K562 (cell line): ENCODE measurements at places on chromosomes 4 and X. TPM values are rescaled to one million over a fixed set of nuclear protein-coding genes. Genes with fewer than 3 reads are reported as not detected.

DNA sequence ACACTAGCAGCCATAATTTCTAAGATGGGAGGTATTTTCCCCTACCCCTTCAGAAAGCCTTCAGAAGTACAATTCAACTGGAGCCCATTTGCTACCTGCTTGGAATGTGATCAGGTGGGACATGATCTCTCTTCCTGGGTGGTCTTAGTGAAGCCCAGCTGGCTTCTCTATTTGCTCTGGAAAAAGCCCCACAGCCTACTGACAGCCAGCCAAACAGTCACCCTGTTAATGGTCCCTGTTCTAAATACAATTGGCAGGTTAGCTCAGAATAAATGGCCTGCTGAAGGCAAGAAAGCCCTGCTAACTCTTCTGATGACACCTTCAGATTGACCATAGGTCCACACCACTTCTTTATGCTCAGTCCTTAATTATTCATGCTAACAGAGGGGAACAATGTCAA lies 39.9 kb downstream of the HS6ST2 start:
- H3K4me1 ChIP-seq: no peaks in the 10 kb centered on the region
- H3K27me3 ChIP-seq: no peaks in the 10 kb centered on the region
- no peaks in the 10 kb centered on the region for H3K36me3 ChIP-seq
- no peak overlapping the region for H3K4me3 ChIP-seq
- H3K27ac ChIP-seq: no peak overlapping the region

DNA sequence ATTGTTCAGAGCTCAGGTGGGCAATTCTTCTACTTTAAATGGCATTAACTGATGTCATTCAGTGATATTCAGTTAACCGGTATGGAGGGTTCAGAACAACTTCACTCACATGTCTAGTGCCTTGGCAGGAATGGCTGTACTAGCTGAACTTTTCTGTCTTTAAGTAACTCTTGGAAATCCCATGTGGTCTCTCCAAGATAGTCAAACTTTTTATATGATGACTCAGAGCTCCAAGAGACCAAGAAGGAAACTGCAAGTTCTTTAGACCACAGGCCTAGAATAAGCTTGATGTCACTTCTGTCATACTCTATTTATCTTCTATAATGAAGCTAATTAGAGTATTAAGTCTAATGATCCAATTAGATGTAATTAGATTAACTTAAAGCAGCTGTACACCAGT lies 24.9 kb downstream of the LHFPL1 start:
- no peak overlapping the region for H3K4me3 ChIP-seq
- no peak for DNase-seq

- no peak overlapping the region for H3K4me3 ChIP-seq
- no peaks in the 10 kb centered on the region for H3K36me3 ChIP-seq
- no peak overlapping the region for H3K27ac ChIP-seq
- no peak for DNase-seq
Measured at GRCh38 chr4:1084796-1085403, 28.5 kb downstream of the RNF212 start.

DNA sequence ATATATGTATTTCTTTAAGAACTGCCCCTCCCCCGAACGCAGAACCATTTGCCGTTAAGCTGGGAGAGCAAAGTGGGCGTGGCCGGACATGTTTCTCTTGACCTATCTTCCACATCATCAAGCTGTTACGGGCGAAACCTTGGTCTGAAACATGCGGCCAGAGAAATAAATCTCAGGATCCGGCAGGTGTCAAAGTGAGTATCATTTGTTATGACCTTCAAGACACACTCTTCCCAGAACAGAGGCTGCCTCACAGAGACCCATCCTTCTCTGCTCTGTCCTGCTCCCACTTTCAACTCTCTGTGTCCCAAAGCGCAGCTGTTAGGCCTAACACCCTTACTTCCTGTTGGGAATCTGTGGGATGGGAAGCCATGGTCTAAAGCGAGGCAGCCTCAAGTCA lies at the start of gene MAGEB18:
MAGEB18 (plus strand) TSS at position 70 of the 400 bp plus-strand sequence. CDS start 643 bp downstream, outside the sequence.
- no peak within 1 kb of the TSS for H3K4me3 ChIP-seq
- H3K36me3 ChIP-seq: no peaks in the 10 kb centered on the region
- no peak for DNase-seq
- no peak within 1 kb of the TSS for H3K27ac ChIP-seq

DNA sequence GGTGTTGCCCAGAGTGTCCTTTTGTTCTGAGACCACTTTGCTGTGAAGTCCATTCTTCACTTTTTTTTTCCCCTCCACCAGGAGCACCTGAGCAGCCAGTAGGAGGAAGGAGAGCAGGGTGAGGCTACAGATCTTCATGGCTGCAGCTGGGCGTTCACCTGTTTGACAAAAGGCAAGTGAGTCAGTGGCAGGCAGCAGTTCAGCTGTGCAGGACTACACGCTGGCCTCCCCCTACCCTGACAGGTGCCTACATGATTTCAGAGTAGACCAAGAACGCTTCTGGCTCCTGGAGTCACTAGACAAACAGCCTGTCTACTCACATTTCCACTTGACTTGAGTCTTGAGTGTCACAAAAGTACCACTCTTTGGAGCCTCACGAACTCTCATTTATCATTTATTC lies 2.0 kb downstream of the FGFBP1 start:
- H3K27me3 ChIP-seq: peaks cover 2% of the 10 kb centered on the region; the same call in 2 of the 3 replicates
- no peaks in the 10 kb centered on the region for H3K4me1 ChIP-seq
- DNase-seq: no peak
- no peaks in the 10 kb centered on the region for H3K36me3 ChIP-seq
- no peak overlapping the region for H3K4me3 ChIP-seq

GRCh38 chr4:60656171-60656570 lies 544.0 kb upstream of the ADGRL3 start:
- H3K27ac ChIP-seq: no peak overlapping the region
- DNase-seq: no peak
- no peaks in the 10 kb centered on the region for H3K36me3 ChIP-seq
- H3K4me1 ChIP-seq: no peaks in the 10 kb centered on the region
- no peaks in the 10 kb centered on the region for H3K27me3 ChIP-seq

DNA sequence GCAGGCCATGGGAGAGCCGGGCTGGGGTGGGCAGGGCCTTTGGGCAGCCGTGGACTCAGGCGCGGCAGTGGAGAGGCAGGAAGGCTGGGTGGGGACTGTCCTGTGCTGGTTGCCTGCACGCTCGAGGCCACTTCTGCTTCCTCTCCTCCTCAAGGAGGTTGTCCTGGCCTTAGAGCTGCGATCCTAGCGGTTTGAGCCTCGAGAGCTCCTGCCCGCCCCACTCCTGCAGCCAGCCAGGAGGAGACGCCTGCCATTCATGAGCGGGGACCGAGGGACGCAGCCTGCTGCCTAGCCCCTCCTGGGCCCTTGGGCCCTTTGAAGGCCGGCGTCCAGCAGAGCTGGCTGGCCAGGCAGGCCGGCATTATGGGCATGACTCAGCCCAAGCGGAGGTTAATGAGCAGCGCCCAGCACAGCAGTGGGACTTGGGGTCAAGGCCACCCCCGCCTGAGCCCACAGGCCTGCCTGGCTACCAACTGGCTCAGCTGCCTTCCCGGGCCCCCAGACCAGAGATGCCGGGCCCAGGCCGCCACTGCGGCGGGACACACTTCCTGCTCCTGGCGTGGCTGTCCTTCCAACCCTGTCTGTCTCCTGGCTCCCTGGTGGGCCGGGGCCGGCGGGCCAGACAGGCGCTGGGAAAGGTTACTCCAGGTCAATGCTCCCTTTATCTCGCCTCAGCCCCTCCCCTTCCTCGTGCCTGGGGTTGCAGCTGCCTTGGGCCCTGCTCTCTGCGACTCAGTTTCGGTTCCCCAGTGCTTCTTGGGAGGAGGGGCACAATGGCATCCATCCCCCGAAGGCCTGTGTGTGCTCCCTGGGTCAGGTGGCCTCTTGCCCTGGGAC lies 1.8 kb downstream of the ABCD1 start:
- H3K4me1 ChIP-seq: peaks cover 60% of the 10 kb centered on the region
- peak overlapping the region; percentile 12; the same call in 1 of the 2 replicates for H3K4me3 ChIP-seq
- DNase-seq: peak; percentile 81
- peaks cover 15% of the 10 kb centered on the region for H3K36me3 ChIP-seq
- H3K27me3 ChIP-seq: no peaks in the 10 kb centered on the region

DNA sequence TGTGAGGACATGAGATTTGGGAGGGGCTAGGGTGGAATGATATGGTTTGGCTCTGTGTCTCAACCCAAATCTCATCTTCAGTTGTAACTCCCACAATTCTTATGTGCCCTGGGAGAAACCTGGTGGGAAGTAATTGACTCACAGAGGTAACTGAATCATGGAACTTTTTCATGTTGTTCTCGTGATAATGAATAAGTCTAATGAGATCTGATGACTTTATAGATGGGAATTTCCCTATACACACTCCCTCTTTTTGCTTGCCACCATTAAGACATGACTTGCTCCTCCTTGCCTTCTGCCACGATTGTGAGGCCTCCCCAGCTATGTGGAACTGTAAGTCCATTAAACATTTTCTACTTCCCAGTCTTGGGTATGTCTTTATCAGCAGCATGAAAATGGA lies 253.2 kb upstream of the GK2 start:
- H3K4me1 ChIP-seq: no peaks in the 10 kb centered on the region
- no peak for DNase-seq
- no peaks in the 10 kb centered on the region for H3K36me3 ChIP-seq
- no peaks in the 10 kb centered on the region for H3K27me3 ChIP-seq

GRCh38 chr4:179552131-179552530 lies 2109.9 kb upstream of the AGA start:
- no peaks in the 10 kb centered on the region for H3K4me1 ChIP-seq
- H3K36me3 ChIP-seq: no peaks in the 10 kb centered on the region
- no peak overlapping the region for H3K27ac ChIP-seq
- no peaks in the 10 kb centered on the region for H3K27me3 ChIP-seq
- no peak for DNase-seq

GRCh38 chr4:1027915-1028238 lies 16.5 kb downstream of the FGFRL1 start:
- H3K4me1 ChIP-seq: peaks cover 3% of the 10 kb centered on the region; the same call in 2 of the 3 replicates
- no peak overlapping the region for H3K27ac ChIP-seq
- H3K4me3 ChIP-seq: no peak overlapping the region
- no peaks in the 10 kb centered on the region for H3K27me3 ChIP-seq
- DNase-seq: peak; percentile 46

DNA sequence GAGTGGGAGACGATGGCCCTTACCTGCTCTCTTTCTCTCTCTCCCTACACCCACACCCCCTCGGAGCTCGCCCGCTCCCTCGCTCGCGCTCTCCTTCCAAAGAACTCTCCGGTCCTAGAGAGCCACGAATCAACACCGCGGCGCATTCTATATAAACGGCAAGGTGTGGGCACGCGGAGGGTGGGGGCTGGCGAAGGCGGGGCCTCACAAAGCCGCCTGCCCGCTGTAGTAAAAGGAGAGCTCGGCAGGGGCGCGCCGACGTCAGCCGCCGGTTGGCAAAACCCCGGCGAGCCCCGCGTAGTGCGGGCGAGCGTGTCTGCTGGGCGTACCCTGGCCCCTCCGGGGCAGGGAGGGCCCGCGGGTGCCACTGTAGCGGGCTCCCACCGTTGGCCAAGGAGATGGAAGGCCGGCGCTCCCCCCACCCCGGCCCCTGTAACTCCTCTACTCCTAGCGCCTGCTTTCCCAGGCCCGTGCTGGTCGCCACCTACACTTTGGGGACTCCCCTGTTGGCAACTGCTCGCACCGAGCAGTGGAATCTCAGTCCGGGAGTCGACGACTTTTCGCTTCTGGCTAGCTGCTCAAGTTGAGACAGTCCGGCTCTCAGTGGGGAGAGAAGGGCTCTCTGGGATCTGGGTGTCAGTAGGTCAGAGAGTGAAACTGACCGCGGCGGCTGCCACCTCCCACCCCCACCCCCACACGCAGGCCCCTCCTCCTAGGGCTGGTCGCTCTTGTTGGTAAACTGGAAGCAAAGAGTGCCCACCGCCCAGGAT lies 325.5 kb upstream of the F9 start:
- peak overlapping the region; percentile 70 for H3K27ac ChIP-seq
- peak; percentile 62 for DNase-seq
- H3K4me1 ChIP-seq: peaks cover 36% of the 10 kb centered on the region
- H3K4me3 ChIP-seq: peak overlapping the region; percentile 45
- no peaks in the 10 kb centered on the region for H3K27me3 ChIP-seq

DNA sequence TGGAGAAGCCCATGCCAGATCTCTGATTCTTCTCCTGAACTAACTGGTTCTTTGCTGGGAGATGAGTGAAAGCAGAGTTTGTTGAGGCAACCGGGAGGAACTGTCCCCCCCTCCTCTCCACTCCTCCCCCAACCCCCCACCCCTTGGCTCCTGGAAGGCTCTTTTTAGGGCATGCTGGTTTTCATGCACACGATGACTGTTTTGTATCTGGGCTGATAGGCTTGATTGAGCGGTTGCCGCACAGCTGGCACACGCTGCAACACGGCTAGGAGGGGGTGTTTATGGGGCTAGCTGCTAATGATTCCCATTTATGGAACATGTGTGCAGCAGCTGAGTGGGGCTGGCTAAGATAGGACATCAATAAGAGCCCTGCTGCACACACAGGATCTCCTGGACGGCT lies 137.2 kb downstream of the SMIM20 start:
- H3K27ac ChIP-seq: no peak overlapping the region
- H3K27me3 ChIP-seq: peaks cover 5% of the 10 kb centered on the region; the same call in 2 of the 3 replicates
- H3K4me1 ChIP-seq: no peaks in the 10 kb centered on the region

- no peak for DNase-seq
- no peak overlapping the region for H3K27ac ChIP-seq
- no peaks in the 10 kb centered on the region for H3K27me3 ChIP-seq
- H3K36me3 ChIP-seq: no peaks in the 10 kb centered on the region
- no peak overlapping the region for H3K4me3 ChIP-seq
- H3K4me1 ChIP-seq: no peaks in the 10 kb centered on the region
Measured at GRCh38 chr4:172061204-172061603, 248.0 kb downstream of the GALNTL6 start.

GRCh38 chrX:40146262-40147125 lies 48.7 kb upstream of the BCOR start:
- H3K4me3 ChIP-seq: no peak overlapping the region
- no peak overlapping the region for H3K27ac ChIP-seq
- H3K27me3 ChIP-seq: no peaks in the 10 kb centered on the region
- no peak for DNase-seq
- H3K36me3 ChIP-seq: no peaks in the 10 kb centered on the region

DNA sequence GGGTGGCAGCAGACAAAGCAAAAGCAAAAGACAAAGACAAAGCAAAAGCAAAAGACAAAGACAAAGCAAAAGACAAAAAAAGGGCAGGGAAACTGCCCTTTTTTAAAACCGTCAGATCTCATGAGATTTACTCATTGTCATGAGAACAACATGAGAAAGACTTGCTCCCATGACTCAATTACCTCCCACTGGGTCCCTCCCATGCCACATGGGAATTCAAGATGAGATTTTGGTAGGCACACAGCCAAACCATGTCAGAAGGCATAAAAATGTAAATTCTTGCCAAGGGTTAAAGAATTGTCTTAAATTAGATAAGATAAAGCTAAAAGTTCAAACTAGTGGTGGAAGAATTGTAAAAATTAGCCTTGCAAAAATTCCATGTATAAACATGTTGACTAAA lies 419.7 kb downstream of the TRAM1L1 start:
- no peak for DNase-seq
- no peaks in the 10 kb centered on the region for H3K4me1 ChIP-seq
- H3K36me3 ChIP-seq: no peaks in the 10 kb centered on the region
- no peak overlapping the region for H3K4me3 ChIP-seq
- no peaks in the 10 kb centered on the region for H3K27me3 ChIP-seq
- no peak overlapping the region for H3K27ac ChIP-seq

Gene S100P
- 5.5 and 5.7 TPM in 2 replicates for polyA plus RNA-seq

Gene CXCL11
- polyA plus RNA-seq: 5.6 and 6.2 TPM in 2 replicates

Gene LRP2BP
- polyA plus RNA-seq: 0.49 and 0.78 TPM in 2 replicates

Gene PPP1R2C
- polyA plus RNA-seq: not detected in 2 replicates

Gene RASGEF1B
- polyA plus RNA-seq: 0.12 and 0.35 TPM in 2 replicates

Gene TLL1
- not detected in 2 replicates for polyA plus RNA-seq

Gene RBM46
- not detected in 2 replicates for polyA plus RNA-seq

Gene ARHGEF38
- not detected in 2 replicates for polyA plus RNA-seq
